Spleen (tissue), 13 donors: ENCODE measurements at places on chromosomes 11 and 22. TPM values are rescaled to one million over a fixed set of nuclear protein-coding genes. Genes with fewer than 3 reads are reported as not detected.
A peak's percentile ranks its signal among the peaks of the same experiment; 100 is the strongest.

DNA sequence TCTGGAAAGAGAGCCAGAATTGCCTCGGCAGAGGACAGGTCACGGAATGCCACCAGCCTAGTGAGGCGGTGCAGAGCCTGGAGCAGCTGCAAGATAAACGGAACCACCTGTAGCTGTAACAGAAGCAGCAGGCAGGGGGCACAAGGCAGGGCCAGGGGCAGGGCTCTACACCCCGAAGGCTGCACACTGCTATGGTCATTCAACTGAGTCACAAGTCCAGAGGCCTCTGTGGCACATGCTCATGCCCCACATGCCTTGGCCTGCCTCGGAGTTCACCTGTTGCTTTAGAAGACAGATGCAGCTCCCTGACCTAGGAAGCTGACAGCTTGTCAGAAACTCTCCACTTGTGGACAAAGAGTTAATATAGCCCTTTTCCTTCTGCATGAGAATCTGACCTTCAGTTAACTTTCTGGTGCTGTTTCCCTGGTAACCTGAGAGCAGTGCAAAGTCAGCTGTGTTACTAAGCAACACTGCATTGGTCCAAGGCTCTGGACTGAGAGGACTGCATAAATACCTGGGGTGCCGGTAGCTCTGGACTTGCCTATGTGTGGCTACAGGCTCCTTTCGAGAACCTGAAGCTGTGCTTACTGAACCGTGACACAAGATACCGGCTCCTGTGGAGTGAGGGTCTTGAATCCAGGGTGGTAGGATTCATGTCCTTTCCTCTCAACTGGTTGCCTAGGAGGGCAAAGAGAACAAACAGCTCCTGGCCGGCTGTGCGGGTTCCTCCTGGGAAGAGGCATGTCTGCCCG, 10.5 kb downstream of the COMMD9 start:
- no peak overlapping the region for H3K27ac ChIP-seq
- no peaks in the 10 kb centered on the region for H3K27me3 ChIP-seq
- peaks cover 5% of the 10 kb centered on the region for H3K36me3 ChIP-seq
- H3K4me1 ChIP-seq, result no peaks in the 10 kb centered on the region

DNA sequence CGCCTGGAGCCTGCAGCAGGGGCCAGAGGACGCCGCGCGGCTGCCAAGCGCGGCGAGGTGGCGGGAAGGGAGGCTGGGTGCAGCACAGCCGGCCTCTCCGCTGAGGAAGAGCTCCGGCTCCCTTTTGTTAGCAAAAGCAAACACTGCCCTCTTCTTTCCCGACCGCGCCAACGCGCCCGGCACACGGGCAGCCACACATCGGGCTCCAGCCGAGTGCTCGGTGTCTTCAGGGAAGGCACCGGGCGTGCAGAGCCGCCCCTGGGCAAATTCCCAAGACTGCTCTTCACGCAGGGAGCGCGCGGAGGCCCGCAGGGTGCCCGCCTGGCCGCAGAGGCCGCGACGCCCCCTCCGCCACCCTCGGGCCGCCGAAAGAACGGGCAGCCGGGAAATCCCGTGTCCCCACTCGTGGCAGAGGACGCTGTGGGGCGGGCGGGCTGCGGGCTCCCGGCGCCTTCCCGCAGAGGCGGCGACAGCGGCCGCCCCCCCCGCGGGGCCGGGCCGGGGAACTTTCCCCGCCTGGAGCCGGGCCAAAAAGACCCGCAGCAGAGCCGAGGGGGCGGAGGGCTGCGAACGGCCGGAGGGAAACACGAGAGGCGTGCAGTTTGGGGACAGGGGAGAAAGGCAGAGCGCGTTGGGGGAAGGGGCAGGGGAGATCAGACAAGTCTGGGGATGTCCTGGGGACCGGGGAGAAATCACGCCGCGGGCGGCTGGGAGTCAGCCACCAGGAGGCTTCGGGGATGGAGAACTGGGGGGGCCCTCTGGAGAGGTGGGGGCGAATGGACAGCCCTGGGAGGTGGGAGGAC, 931 bp downstream of the CADM1 start:
- peaks cover 19% of the 10 kb centered on the region for H3K4me1 ChIP-seq
- no peaks in the 10 kb centered on the region for H3K36me3 ChIP-seq
- peak overlapping the region; percentile 62 for H3K4me3 ChIP-seq
- DNase-seq, result peak; percentile 81
- H3K27ac ChIP-seq, result peak overlapping the region; percentile 19
- H3K27me3 ChIP-seq, result peaks cover 91% of the 10 kb centered on the region

GRCh38 chr11:11502263-11502861, 119.4 kb downstream of the GALNT18 start:
- no peak overlapping the region for H3K4me3 ChIP-seq
- DNase-seq, result no peak
- H3K36me3 ChIP-seq, result no peaks in the 10 kb centered on the region
- H3K27me3 ChIP-seq, result no peaks in the 10 kb centered on the region

GRCh38 chr11:31487848-31488247, 21.6 kb downstream of the IMMP1L start:
- H3K4me1 ChIP-seq, result no peaks in the 10 kb centered on the region
- H3K27ac ChIP-seq, result no peak overlapping the region
- no peaks in the 10 kb centered on the region for H3K27me3 ChIP-seq
- no peak overlapping the region for H3K4me3 ChIP-seq
- no peaks in the 10 kb centered on the region for H3K36me3 ChIP-seq
- no peak for DNase-seq

GRCh38 chr11:111663820-111664219, 61.6 kb downstream of the SIK2 start:
- no peak for DNase-seq
- H3K36me3 ChIP-seq, result no peaks in the 10 kb centered on the region
- no peaks in the 10 kb centered on the region for H3K4me1 ChIP-seq
- H3K27me3 ChIP-seq, result no peaks in the 10 kb centered on the region
- no peak overlapping the region for H3K27ac ChIP-seq

DNA sequence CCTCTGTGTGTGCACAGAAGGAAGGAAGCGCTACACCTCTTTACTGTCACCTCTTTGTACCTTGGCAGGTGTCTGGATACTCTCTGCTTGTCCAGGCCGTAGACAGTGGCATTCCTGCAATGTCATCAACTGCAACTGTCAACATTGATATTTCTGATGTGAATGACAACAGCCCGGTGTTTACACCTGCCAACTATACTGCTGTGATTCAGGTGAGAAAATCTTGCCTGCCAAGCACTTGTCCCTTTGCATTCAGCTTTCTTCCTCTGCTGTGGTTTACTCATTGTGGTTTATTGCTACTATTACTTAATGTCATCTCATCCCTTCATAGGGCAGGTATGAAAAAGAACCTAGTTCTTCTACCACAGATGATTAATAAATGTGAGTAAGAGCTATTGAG, 131.9 kb upstream of the MTNR1B start:
- no peaks in the 10 kb centered on the region for H3K4me1 ChIP-seq
- no peak overlapping the region for H3K27ac ChIP-seq
- H3K36me3 ChIP-seq, result no peaks in the 10 kb centered on the region
- DNase-seq, result no peak

GRCh38 chr11:48001438-48002021, 21.2 kb downstream of the PTPRJ start:
- H3K36me3 ChIP-seq, result no peaks in the 10 kb centered on the region
- no peaks in the 10 kb centered on the region for H3K27me3 ChIP-seq
- peak overlapping the region; percentile 75 for H3K27ac ChIP-seq
- H3K4me1 ChIP-seq, result peaks cover 100% of the 10 kb centered on the region
- no peak overlapping the region for H3K4me3 ChIP-seq
- DNase-seq, result peak; percentile 83

DNA sequence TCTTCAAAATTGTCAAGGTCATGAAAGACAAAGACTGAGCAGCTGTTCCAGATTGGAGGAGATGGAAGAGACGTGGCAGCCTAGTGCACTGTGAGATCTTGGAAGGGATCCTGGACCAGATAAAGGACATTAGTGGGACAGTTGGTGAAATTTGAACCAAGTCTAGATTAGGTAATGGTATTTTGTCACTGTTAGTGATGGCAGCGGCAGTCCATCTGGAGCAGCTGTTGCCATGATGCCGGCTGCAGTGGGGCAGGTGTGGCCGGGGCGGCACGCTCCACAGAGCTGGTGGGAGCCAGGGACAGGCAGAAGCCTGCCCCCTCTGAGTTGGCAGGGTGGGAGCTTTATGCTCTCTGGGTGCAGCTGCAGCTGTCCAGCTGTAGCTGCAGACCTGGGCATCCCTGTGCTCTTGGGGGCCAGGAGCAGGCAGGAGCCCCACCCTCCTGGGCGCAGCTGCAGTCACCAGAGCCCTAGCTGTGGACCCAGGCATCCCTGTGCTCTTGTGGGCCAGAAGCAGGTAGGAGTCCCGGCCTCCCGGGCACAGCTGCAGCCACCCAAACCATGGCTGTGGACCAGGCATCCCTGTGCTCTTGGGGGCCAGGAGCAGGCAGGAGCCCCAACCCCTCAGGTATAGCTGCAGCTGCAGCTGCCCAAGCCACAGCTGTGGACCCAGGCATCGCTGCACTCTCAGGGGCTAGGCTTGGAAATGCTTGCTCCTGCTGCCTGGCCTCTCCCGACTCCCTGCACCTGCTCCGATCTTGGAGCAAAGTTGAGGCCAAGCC, 20.7 kb downstream of the DIXDC1 start:
- no peaks in the 10 kb centered on the region for H3K27me3 ChIP-seq
- no peak overlapping the region for H3K4me3 ChIP-seq
- H3K4me1 ChIP-seq, result no peaks in the 10 kb centered on the region
- no peak overlapping the region for H3K27ac ChIP-seq

GRCh38 chr11:61834278-61835048, 6.4 kb downstream of the FADS2 start:
- peak overlapping the region; percentile 76 for H3K27ac ChIP-seq
- peaks cover under 1% of the 10 kb centered on the region for H3K27me3 ChIP-seq
- peak; percentile 78 for DNase-seq
- peaks cover 5% of the 10 kb centered on the region for H3K4me1 ChIP-seq
- no peak overlapping the region for H3K4me3 ChIP-seq

GRCh38 chr11:122734848-122735496, 79.5 kb downstream of the UBASH3B start:
- no peak overlapping the region for H3K4me3 ChIP-seq
- peaks cover 59% of the 10 kb centered on the region for H3K4me1 ChIP-seq
- H3K27me3 ChIP-seq, result no peaks in the 10 kb centered on the region
- no peaks in the 10 kb centered on the region for H3K36me3 ChIP-seq
- DNase-seq, result no peak

- DNase-seq, result peak; percentile 74
- H3K4me3 ChIP-seq, result no peak overlapping the region
- H3K27ac ChIP-seq, result peak overlapping the region; percentile 20
- no peaks in the 10 kb centered on the region for H3K36me3 ChIP-seq
Measured at GRCh38 chr11:45091563-45092403, 54.7 kb upstream of the PRDM11 start.

GRCh38 chr11:93494357-93494756, 48.8 kb downstream of the SMCO4 start:
- no peak overlapping the region for H3K4me3 ChIP-seq
- DNase-seq, result no peak
- peaks cover 13% of the 10 kb centered on the region for H3K4me1 ChIP-seq
- H3K36me3 ChIP-seq, result no peaks in the 10 kb centered on the region
- no peak overlapping the region for H3K27ac ChIP-seq

- no peak overlapping the region for H3K27ac ChIP-seq
- no peak overlapping the region for H3K4me3 ChIP-seq
- H3K27me3 ChIP-seq, result no peaks in the 10 kb centered on the region
- no peaks in the 10 kb centered on the region for H3K4me1 ChIP-seq
- DNase-seq, result no peak
Measured at GRCh38 chr11:75981546-75981945, 166.5 kb downstream of the UVRAG start.

DNA sequence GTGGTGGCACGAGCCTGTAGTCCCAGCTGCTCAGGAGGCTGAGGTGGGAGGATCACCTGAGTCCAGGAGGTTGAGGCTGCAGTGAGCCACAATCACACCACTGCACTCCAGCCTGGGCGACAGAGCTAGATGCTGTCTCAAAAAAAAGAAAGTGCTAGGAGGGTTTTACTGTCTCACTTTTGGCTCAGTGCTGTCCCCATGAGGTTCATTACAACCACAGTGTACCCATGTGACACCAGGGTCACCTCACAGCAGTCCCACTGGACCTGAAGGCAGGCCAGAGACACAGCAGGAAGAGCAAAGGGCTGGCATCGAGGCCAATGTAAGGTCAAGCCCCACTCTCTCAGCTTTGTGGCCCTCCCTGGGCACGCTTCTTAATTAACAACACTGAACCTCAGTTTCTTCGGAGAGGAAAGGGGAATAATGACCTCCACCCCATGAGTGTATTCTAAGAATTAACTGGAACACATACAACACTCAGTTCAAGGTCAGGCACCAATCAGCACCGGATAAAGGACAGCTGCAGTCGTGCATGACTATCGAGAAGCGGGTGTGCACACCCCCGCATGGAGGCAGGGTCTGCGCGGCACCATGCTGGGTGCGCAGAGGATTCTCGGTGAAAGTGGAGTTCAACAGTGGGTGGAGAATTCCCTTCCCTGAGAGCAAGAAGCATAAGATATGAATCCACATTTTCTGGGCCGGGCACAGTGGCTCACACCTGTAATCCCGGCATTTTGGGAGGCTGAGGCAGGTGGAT, 30.9 kb upstream of the BAIAP2L2 start:
- H3K4me1 ChIP-seq, result no peaks in the 10 kb centered on the region
- no peak for DNase-seq
- no peak overlapping the region for H3K4me3 ChIP-seq
- H3K27me3 ChIP-seq, result no peaks in the 10 kb centered on the region
- no peak overlapping the region for H3K27ac ChIP-seq
- peaks cover 72% of the 10 kb centered on the region for H3K36me3 ChIP-seq

DNA sequence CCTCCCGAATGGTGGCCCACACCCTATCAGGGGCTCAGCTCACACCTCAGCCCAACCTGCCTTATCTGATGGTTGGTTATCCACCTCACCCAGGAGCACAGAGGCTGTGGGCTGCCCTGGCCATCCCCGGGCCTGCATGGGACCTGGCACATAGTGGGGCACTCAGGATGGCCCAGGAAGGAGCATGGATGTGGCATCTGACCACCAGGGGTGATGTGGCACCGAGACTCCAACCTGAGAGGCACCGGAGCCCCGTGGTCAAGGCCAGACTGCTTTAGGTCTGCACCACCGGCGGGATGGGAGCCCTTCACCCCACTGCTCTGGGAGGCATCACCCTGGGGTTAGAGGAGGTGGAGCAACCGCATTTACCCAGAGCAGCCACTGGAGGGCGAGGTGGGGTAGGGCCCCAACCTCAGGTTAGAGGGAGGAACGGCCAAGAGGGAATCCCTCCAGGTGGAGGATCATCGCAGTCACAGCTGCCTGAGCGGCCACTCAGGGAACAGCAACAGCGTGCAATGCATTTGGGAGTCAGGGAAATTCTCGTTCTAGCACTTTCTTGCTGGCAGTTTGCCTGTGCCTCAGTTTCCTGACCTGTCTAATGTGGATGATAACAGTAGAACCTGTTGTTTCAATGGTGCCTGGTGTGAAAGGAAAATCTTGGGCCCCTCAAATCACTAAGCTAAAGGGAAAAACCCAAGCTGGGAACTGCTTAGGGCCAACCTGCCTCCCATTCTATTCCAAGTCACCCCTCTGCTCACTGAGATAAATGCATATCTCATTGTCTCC, 52.9 kb upstream of the CARS1 start:
- H3K36me3 ChIP-seq, result peaks cover 13% of the 10 kb centered on the region
- no peak overlapping the region for H3K4me3 ChIP-seq
- H3K27me3 ChIP-seq, result no peaks in the 10 kb centered on the region
- peaks cover 39% of the 10 kb centered on the region for H3K4me1 ChIP-seq

GRCh38 chr11:78825591-78826020, 250.9 kb upstream of the NARS2 start:
- H3K4me3 ChIP-seq, result no peak overlapping the region
- no peaks in the 10 kb centered on the region for H3K4me1 ChIP-seq
- H3K36me3 ChIP-seq, result no peaks in the 10 kb centered on the region
- no peaks in the 10 kb centered on the region for H3K27me3 ChIP-seq
- DNase-seq, result no peak

NADSYN1 gene
- polyA plus RNA-seq, result 68.4 TPM

CEP126 gene
- 2.2 TPM for polyA plus RNA-seq

ARHGAP42 gene
- 3.5 TPM for polyA plus RNA-seq

GPHA2 gene
- 0.89 TPM for polyA plus RNA-seq

APOC3 gene
- polyA plus RNA-seq, result not detected
